ENCODE measurements at places on chromosomes 1 and 21.

GRCh38 chr1:200457810-200458209, 48.0 kb upstream of the ZNF281 start:
- DNase-seq = no peak

DNA sequence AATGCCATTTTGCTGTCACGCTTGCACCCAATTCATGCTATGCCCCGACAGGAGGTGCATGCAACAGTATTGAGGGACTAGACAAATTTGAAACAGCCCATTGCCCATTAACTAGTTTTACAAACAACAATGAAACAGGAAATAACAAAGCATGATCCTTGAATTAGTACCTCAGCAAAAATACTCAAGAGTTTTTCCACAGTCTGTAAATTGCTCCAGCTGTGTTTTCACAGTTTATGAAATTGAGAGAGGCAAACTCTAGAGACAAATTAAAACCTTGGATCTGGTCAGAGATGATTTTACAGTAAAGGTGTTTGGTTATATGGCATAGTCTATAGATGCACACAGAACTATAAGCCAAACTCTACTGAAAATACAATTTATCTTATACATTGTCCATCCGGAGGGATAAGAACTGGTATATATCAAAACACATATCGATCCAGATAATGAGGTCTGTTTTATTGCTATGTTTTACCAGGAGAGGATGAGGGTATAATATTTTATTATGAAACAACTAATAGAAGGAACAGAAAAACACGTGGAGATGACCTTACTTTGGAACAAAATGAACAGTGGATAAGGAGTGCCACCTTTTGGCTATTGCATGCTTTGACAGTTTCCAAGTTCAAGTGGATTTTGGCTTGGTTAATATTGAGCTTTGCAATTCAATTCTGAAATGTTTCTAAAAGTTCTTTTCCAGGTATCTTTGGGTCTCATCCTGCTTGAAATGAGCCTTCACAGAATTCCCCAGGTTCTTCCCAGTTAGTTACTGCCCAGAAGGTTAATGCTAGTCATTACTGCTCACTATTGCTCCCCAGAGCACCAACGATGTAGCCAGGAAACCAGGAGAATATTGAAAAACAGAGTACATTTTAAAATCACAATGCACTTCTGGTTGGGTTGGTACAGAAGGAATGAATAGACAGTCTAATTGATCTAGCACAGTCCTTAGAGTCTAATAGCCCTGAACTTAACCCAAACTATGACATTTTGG, 45.7 kb downstream of the ZC3H11B start:
- DNase-seq = peak; percentile 41

DNA sequence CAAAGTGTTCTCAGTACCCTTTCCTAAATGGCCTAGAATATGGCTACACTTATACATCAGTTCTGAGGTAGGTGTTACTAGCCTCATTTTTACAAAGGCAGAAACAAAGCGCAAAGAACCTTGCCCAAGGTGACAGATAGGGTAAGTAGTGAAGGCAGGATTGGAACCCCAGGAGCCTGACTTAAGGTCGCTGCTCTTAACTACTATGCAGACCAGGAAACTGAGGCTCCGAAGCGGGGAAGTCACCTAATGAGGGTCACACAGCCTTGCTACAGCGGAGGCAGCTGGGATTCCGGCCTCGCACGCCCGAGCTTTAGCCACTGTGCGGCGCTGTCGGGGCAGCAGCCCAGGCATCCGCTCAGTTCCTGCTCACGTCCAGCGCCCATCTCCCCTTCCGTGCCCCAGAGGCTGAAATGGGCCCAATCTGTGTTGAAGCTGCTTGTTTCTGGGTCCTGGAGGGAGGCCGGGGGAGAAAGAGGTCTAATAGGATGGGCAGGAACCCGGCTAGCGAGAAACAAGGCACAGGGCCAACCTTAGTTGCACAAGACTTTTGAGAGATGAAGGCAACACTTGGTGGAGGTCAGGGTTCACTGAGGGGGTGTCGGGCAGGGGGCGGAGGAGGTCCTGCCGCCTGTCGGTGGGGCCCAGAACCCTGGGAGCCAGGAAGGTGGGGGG, 1.4 kb upstream of the FOXD2 start:
- peak; percentile 42 for DNase-seq

GRCh38 chr21:36694593-36695282, 4.2 kb upstream of the SIM2 start:
- no peak for DNase-seq

DNA sequence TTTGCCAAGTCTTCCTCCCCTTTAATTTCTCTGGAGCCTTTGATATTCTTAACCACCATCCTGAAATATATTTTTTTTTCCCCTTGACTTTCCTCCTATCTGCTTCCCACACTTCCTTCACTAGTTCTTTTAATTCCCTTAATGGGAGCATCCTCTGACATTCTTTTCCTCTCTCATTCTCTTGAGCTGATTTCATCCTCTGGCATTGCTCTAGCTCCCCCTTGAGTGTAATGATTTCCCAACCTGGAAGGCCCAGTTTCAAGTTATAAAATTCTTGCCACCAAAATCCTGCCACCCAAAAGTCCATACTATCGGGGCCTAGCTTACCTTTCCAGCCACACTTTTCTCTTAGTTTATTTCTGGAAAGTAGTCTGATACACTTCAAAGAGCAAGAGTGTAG, 39.5 kb upstream of the UBE2U start:
- DNase-seq = peak; percentile 23

DNA sequence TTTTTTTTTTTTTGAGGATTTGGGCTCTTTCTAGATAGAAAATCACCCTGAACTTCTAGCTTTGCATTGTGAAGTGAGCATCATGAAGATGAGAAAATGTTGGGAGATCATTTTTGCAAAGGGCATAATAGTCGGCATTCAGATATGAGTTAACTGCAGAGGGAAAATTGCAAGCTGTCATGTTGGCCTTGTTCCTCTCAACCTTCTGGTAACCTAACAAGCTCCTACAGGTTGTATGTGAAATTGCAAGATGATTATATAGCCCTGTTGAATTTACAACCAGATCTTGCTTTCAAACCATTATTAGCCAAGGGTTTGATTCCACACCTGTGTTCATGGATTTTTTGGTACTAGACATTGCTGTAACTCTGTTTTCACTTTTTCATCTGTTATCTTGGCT, 2.2 kb downstream of the ELOA start:
- DNase-seq = no peak

GRCh38 chr1:115112496-115113375, 23.4 kb upstream of the TSPAN2 start:
- DNase-seq = peak; percentile 48

DNA sequence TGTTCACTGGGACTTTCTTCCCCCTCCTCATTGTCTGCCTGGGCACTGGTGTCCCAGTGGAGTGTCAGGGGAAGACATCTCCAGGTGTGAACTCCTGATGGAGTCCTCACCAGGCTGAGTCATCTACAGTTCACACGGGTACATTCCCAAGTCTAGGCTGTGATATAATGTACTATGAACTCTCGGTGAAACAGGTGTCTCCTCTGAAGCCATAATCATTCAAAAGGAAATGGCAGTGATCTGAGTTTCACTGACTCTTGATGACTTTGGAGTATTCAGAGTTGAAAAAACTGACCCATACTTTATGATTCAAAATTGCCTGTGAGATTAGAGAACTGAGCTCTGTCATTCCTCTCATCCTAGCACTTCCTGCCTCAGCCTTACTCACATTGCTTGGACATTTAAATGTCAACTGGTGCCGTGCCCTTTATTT, 9.1 kb downstream of the LAMC2 start:
- no peak for DNase-seq

DNA sequence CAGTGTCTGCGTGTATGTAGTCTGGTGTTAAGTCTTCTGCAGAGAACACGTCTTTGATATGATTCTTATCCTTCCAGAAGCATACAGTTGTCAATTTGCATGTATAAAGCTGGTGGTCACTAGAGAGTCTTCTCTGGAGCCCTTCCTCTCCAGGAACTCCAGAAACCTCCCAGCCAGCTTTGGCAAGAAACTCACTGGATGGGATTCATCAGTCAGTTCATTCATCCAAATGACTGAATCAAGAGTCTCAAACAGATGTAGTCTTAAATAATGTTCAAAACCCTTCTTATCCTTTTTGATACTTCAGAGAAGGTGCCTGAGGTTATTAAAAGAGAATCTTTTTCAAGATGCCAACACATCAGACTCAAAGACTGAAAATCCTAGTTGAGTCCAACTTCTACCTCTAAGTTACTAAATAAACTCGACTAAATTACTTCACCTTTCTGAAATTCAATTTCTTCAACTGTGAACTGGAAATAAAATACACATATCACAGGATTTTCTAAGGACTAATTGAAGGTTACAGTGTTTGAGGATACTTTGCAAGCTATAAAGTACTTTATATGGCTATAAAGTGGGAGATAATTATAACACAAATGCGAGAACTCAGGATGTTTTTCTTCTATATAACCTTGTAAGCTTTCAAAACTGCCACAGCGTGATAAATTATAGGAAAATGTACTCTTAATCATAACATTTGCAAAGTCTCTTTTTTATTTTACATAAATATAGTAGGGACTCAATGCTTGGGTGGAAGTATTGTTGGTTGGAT, 252.4 kb downstream of the FGGY start:
- no peak for DNase-seq

Measured in midbrain (tissue), 1 donor.